Stimulated activated CD4-positive, alpha-beta T cell treated with anti-CD3 and anti-CD28 coated beads, Interleukin-4, amount 100 ng/mL, for 48 hours (primary cell): ENCODE measurements at places on chromosomes 11 and 22.

- no peak for DNase-seq
Measured at GRCh38 chr22:24102366-24103200, 78.7 kb upstream of the SUSD2 start.

GRCh38 chr11:62725646-62726045 lies 1.6 kb downstream of the HNRNPUL2 start:
- no peak for DNase-seq

GRCh38 chr11:123308077-123308476 lies 113.0 kb upstream of the CLMP start:
- no peak for DNase-seq

- no peak for DNase-seq
Measured at GRCh38 chr11:11246166-11246565, 106.9 kb downstream of the CSNK2A3 start.

GRCh38 chr11:85682330-85683305 lies 3.4 kb downstream of the CCDC89 start:
- DNase-seq, result peak; percentile 63
